CD14-positive monocyte (primary cell): ENCODE measurements at places on chromosomes 1 and 21.

DNA sequence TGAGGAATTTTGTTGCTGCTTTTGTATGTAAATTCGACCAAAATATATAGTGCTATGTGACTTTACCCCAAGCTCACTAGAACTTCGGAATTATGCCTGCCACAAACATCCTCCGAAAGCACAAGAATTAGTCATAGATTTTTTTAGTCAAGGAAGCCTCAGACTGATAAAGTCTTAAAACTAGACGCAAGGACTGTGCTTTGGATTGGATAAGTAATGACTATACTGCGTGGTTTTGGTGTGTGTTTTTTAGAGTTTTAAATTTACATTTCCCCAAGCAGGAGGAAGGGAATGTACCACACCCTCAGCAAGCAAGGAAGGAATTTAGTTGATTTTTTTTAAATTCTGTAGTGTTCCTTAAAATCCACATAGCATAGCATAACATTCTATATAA, 10.3 kb downstream of the WLS start:
- DNase-seq: no peak

DNA sequence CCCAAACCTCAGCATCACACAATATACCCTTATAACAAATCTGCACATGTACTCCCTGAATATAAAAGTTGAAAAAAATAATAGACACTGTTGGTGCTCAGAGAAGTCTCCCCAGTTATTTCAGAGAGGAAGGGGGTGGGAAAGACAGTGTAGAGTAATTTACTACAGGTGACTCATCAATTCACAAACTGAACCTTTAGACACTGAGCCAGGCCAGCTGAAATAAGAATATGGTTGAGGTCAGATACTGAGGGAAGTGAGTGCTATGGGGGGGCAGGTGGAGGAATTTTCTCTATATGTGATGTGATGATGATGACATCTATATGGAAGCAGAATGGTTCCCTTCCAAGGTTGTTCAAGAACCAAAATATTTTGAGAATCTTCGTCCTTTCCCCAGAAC, 50.1 kb downstream of the MRPL39 start:
- DNase-seq: no peak

DNA sequence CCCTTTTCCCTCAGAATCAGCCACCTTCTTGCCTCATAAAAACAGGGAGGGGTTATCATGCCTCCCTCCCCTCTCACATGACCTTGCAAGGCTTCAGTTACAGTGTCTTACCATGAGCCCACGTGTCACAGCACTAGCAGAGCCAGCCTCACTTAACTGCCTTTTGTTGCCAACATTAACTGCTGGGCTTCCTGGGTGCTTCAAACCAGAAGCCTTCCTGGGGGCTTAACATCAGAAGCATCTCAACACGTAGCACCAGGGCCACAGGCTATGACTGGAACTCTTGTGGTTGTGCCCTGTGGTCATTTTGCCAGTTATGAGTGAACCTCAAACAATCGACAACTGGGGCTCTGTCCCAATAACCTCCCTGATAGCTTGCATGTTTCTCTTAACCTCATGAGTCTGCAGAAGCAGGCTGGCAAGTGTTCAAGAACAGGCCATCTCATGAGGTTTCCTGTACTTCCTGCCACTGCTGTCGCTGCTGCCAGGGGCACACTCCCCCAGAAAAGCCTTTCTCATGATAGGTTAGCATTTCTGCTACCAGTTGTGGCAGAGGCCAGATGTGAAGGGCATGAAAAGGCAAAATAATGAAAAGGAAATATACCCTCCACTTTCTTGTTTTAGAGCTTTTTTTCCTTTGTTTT, 132.2 kb downstream of the GLUL start:
- peak; percentile 71 for DNase-seq

DNA sequence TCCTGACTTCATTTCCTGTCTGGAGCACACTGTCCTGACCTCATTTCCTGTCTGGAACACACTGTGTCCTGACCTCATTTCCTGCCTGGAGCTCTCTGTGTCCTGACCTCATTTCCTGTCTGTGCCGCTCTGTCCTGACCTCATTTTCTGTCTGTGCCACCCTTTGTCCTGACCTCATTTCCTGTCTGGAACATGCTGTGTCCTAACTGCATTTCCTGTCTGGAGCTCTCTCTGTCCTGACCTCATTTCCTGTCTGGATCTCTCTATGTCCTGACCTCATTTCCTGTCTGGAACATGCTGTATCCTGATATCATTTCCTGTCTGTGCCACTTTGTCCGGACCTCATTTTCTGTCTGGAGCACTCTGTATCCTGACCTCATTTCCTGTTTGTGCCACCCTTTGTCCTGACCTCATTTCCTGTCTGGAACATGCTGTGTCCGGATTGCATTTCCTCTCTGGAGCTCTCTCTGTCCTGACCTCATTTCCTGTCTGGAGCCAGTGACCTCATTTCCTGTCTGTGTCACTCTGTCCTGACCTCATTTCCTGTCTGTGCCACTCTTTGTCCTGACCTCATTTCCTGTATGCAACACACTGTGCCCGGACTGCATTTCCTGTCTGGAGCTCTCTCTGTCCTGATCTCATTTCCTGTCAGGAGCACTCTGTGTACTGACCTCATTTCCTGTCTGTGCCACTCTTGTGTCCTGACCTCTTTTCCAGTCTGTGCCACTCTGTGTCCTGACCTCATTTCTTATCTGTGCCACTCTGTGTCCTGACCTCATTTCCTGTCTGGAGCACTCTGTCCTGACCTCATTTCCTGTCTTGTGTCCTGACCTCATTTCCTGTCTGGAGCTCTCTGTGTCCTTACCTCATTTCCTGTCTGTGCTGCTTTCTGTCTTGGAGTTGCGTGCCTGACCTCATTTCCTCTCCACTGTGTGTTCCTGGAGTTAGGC, 27.6 kb downstream of the SKI start:
- peak; percentile 99 for DNase-seq

DNA sequence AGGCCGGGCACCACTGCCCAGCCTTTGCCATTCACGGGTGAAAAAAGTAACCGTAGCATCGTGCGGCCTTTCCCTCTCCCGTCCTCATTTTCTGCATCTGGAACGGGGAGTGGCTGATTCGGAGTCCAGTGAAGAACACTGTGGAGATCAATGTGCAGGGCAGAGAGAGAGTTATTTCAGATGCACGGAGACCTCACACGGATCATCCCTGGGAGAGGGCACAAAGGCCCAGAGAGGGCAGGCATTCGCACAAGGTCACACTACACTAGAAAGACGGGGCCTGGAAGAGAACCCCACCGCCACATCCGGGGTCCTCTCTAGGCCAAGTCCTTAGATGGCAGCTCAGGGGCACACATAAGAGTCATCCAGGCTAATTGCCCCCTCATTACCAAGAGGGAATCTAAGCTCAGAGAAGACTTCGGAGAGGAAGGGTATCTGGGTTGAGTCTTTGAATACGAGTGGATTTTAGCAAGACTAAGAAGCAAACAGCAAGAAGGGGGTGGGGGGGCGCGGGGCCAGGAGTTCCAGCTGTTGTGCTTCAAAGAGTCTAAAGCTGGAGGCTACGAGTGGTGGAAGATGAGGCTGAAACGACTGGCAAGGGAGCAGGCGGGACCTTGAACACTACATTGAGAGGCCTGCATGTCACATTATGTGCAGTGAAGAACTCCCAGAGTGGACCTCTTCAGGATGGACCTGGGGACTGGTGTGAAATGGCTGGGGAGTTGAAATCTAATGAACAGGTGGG, 857 bp downstream of the GPX7 start:
- no peak for DNase-seq

- DNase-seq: no peak
These were observed 213.0 kb upstream of the VAMP3 start for GRCh38 chr1:7558041-7558461.

DNA sequence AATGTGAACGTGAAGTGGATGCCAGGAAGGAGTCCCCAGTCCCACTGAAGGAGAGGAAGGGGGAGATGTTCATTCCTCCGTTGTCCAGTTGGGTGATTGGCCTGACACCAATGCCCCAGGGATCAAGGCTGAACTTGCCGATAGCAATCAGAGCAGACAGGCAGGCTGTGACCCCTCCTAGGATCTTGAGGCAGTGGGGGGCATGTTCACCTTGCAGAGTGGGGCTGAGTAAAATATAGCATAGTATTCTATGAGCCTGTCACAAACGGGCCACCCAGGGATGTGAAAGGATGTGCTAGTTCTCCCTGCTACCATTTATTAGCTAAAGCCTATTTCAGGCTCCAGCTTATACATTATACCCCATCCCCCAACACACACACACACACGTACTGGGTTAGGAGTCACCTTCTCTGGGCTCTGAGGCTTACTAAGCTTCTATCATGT, 80.7 kb upstream of the CD34 start:
- no peak for DNase-seq

DNA sequence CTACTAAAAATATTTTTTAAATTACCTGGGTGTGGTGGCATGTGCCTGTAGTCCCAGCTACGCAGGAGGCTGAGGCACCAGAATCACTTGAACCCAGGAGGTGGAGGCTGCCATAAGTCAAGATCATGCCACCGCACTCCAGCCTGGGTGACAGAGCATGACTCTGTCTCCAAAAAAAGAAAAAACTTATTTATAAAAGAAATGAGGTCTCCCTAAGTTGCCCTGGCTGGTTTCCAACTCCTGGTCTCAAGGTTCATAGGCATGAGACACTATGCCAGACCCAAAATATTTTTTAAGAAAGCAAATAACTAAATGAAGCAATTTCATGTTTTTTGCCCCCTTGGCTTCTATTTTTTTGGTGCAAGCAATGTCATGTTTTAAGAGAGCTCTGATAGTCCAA, 32.9 kb downstream of the EIF4G3 start:
- DNase-seq: no peak

DNA sequence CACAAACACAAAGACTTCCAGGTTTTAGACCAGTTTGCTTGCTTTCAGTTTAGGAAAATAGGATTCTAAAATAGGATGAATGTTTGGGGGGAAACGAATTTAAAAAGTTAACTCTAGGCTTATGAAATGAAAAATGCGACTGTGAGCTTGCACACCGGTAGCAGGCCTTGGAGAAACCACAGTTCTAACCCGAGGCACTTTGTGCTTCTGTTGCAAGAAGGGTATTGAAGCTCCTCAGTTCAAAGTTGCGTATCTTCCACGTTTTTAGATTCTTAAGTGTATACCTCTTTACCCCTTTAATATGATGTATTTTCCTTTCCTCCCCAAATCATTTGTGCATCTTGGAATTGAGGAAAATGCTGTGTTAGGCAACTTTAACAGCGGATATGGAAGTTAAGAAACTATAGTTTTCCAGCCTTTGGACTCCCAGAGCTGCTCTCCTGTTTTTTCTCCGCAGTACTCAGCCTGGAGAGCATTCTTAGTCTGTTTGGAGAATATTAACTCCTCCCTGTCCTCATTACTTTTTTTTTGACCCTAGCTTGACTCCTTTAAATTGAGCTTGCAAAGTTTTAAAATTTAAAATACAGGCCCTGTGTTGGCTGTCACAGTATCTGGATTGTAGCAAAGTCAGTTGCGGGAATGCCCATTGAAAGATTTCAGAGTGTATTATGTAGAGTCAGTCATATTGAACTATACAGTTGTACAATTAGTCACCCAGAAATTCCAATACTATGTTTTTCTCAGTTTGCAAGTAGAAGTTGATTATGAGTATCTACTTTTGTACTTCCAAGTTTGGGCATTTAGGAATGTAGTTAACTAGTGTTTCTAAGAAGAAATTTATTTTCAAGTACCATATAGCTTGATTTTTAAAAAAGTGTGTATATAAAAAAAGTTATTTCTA, 2.6 kb downstream of the MRPS6 start:
- DNase-seq: no peak

- DNase-seq: no peak
These were observed 2.2 kb downstream of the LAMC2 start for GRCh38 chr1:183188240-183188639.

GRCh38 chr1:241265428-241265827, 91.6 kb downstream of the RGS7 start:
- DNase-seq: no peak

DNA sequence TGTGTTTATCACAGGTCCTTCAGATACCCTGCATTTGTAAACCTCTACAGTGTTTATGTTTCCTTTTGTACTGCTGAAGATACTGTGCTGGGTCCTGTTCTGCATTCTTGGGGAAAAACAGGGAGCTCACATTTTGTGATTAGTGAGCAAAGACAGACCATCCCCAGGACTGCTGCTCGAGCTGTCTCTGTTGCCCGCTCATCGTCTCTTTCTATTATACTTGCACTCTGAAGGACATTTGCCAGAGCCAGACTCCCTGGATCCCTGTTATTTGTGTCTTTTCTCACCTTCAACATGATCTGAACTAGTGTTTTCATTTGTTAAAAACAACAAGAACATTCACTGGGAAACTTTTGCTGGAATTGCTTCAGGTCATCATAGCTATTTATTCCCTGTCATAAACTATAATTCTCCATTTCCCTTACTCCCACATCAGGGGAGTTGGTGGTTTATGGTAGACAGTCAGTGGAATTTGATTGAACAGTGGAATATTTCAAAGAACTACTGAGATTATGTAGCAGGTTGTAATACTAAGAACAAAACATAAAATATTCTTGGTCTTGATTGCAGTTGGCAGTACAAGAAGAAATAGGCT, 53.0 kb downstream of the PRRX1 start:
- no peak for DNase-seq

DNA sequence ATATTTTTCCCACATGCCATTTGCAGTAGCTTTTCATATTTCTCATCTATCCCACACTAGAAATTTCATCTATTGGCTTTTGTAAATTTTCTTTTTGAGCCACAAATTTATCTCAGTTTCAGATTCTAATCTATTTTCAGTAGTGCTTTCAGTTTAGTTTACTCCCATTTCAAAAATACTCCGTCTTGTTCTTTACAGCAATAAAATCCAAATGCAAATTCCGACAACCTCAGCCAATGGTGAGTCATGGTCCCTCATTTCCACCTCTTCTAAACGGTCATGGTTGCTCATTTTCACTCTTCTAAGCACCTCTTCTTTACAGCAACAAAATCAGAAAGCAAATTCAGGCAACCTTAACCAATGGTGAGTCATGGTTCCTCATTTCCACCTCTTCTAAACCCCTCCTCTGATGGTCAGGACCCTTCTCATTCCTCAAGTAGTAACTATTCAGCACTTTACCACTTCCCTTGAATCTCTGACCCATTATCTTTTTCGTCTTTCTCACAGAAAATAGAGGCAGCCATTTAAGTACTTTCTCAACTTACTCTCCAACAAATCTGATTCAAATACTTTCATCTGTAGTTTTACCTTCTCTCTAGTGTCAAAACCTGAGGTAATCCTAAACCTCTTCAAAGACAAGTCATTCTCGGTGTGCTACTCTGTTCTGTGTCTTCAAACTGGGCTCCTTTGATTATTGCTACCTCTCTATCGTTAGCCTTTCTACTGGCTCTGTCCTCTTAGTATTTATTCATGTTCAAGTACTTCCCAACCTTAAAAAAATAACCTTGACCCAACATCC, 34.4 kb downstream of the C21orf91 start:
- peak; percentile 88 for DNase-seq

DNA sequence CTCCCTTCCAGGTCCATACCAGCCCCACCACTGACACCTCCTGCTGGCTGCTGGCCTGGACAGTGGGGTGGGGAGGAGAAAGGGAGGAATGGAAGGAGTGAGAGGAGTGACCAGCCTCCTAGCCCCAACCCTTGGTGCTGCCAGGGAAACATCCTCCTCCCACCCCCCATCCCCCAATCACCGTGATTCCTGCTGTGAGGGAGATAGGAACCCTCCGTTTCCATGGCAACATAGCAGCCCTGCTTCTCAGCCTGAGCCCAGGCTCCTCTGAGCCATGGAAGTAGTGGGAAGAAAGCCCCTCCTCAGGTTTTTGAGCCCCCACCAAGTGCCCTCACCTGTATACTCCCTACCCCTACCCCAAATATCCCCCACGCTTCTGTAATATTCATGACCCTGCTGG, 44.4 kb upstream of the SCMH1 start:
- DNase-seq: no peak
